ENCODE measurements at places on chromosomes 2 and 18. TPM values are rescaled to one million over a fixed set of nuclear protein-coding genes. Genes with fewer than 3 reads are reported as not detected.
A peak's percentile ranks its signal among the peaks of the same experiment; 100 is the strongest.

DNA sequence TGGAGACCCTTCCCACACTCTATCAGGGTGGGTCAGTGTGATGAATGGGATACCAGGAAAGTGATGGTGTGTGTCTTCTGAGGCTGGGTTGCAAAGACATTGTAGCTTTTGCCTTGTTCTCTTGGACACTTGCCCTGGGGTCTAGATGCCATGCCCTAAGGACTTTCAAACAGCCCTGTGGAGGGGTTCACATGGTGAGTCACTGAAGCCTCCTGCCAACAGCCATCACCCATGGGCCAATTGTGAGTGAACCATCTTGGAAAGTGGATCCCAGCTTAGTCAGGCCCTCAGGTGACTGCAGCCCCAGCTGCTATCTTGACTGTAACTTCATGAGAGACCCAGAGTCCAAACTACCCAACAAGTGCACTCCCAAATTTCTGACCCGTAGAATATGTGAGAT lies 25.8 kb upstream of the IGFBP5 start:
- no peak for DNase-seq

DNA sequence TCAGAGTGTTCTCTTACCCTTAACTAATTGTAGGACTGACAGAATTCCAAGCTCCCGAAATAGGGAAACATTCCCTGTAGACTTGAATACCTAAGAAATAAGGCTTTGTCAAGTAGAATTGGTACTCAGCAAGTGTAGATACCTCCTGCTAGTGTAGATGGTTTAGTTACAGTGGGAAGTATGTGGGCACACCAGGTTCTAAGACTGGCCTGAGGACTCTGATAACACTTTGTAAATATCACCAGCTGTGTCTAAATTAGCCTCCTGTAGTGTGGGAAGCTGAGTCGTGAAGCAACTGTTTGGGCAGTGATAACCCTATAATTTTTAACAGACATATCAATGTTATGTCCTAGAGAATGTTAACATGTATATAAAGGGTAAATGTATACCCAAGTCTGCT lies 304.5 kb downstream of the SLC8A1 start:
- no peak for DNase-seq

- DNase-seq = no peak
Measured at GRCh38 chr18:54807303-54807702, 21.0 kb upstream of the RAB27B start.

DNA sequence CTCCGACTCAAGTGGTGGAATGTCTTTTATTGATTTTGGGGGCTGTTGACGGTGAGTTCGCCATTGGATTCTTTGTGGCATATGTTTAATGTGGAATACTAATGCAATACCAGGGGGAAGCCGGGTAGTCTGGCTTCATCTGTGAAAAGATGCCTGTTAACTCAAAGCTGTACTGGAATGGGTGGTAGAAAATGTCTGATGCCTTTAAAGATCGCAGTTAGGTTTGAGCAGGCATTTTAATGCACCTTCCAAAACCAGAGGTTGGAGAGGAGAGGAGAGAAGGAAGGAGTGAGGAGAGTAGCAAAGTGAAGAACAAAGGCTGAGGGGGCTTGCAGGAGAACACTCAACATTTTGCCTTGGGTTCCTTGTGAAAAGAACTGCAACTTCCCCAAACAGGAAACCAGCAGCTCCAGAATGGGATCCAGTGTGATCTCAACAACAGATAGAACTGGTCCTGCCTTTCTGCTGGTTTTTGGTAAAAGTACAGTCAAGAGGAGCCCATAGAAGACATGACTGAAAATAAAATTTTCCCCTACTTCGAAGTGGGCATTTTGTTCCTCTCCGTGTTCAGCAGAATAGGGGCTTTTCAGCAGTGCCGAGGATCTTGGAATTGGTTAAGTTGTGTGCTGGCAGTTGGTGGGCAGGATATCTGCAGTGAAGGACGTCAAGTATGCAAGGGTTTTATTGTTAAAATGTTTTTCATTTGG lies 1.5 kb downstream of the ZNF532 start:
- no peak for DNase-seq

DNA sequence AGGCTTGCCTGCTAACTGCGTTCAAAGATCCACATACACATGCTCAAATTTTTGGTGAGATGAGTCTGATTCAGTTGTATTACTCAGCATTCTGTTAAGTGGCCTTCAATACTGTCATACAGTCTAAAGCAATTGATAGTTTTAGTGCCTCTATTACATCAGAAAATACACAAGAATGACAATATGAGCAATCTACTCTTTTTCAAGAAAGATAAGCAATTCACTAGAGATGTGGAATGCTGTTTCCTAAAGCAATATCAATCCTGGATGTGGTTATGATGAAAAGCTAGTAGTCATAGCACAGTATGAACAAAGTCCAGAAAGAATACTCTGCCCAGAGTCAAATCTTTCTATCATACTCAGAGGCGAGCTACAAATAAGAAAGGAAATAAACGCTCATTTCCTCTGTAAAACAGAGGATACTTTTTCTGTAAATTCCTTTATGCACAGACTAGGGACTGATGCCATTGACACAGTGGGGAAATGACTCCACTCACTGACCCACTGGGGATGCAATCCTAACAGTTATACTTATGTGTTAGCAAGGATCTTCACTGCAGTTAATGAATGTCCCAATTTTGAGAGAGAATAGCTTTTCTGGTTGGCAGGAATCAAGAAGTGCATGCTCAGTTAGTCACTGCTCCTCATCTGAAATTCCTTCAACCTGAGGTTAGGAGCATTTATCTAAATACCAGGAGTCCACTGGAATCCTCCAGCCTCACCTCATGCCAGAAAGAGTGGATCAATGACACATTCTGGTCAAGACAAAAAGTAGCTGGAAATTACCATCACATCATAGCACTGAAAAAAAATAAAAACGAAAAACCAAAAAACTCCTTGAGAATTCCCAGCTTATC lies 83.3 kb downstream of the PDE11A start:
- DNase-seq = no peak

- DNase-seq = no peak
Measured at GRCh38 chr18:11251229-11251890, 102.0 kb upstream of the PIEZO2 start.

- no peak for DNase-seq
Measured at GRCh38 chr2:235325151-235325550, 168.7 kb upstream of the AGAP1 start.

DNA sequence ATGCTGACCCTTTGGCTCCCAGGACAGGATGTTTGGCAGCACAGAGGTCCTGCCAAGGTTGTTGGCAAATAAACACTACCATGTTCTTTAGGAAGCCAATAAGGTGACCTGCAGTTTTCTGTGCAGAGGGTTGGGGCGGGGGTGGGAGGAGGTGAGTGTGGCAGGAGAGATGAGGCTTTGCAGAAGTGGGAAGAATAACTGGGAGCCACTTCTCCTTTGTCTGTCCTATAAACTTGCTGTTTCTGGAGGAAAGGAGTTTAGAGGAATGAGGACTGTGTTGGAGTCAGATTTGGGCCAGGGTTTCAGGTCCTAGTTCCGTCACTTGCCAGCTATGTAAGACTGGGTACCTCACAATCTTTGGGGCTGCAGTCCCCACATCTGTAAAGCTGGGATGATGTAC lies 187.6 kb upstream of the SPRED2 start:
- DNase-seq = no peak

DNA sequence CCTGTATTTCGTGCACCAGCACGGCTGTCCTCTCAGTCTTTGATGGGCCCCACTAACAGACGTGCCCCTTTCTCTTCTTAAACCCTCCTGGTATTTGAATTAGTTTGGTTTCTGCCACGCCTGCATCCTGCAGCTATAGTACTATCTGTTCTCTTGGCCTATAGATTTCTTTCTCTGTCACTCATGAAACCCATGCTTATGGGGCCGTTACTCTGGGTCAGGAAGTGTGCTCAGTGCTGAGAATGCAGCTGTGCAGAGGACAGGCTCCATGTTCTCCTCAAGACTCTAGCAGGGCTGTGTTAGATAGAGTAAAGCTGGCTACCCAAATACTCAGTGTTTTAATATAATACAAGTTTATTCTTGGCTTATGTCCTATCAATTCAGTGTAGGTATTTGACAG lies 180.0 kb downstream of the INSIG2 start:
- no peak for DNase-seq

DNA sequence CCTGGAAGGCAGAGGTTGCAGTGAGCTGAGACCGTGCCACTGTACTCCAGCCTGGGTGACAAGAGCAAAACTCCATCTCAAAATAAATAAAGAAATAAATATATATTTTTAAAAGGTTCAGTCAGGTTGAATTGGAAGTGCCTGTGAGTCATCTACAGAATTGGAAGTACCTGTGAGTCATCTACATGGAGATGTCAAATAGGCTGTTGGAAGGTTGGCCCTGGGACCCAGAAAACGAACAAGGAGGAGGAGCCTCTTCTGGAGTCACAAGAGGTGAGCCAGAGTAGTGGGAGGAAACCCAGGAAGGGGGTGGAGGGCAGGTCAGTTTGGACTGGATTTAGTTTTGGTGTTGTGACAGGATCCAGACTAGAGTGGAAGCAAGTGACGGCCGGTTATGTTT lies 15.2 kb upstream of the SCYGR1 start:
- no peak for DNase-seq

- no peak for DNase-seq
Measured at GRCh38 chr2:214401580-214401979, 9.3 kb upstream of the VWC2L start.

GRCh38 chr2:44886414-44886813 lies 55.1 kb upstream of the SIX3 start:
- no peak for DNase-seq

DNA sequence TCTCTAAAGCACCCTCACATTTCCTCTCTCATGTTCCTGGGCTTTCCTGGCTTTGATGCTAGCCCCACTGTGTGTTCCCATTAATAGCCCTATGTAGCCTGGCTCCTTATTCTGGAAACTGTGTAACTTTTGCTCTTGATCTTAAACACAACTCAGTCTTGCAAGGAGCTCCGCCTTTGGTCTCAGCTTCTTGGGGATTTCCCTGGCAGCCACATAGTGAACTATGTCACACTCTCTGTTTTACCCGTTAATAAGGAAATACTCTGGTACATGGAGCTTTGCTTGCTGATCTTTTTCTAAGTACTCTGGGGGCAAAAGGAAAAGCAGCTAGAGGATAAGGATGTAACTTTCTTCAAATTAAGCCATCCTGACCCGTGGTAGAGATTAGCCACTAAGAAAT lies 259.3 kb downstream of the NEDD4L start:
- DNase-seq = no peak

DNA sequence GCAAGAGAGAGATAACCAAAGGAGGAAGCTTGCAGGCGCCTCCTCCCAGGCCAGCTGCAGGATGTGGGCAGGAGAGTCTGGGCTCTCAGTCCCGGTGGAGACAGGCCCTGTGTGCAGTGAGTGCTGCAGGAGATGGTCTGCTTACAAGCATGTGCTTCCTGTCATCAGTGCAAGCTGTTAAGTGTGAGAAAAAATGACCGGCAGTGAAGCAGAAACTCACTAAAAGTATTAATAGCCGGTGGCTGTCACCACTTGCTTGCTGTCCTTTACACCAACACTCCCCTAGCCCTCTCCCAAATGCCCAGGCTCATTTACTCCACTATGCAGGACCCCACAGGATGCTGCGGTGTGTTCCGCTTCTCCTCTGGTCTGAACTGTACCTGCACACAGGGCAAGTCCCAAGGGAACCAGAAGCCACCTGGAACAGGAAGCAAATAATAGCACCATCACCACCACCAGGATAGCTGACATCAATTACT lies 435.6 kb upstream of the HS6ST1 start:
- DNase-seq = no peak

- DNase-seq = peak; percentile 67
Measured at GRCh38 chr18:78980777-78981380, 1.3 kb downstream of the SALL3 start.

The HRH4 gene
- polyA plus RNA-seq = 0.18 TPM

- no peak for DNase-seq
Measured at GRCh38 chr2:104745846-104746245, 108.1 kb upstream of the POU3F3 start.

The AGAP1 gene
- polyA plus RNA-seq = 62.6 TPM

The IL1RN gene
- polyA plus RNA-seq = 0.24 TPM

The TRABD2A gene
- polyA plus RNA-seq = 0.65 TPM

DNA sequence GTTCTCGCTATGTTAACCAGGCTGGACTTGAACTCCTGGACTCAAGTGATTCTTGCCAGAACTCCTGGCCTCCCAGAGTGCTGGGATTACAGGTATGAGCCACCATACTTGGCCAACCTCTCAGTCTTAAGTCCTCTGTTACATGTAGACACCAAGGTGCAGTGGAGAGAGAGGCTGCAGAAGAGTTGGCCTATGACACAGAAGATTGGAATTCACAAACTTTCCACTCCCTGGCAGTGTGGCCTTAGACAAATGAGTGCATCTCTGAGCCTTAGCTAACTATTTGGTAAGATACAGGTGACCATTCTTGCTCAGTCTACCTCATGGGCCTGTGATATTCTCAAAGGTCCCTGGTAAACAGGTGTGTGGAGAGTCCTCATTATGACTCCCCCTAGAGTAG lies 159.7 kb downstream of the MYCN start:
- DNase-seq = no peak

- DNase-seq = no peak
Measured at GRCh38 chr2:155747531-155747930, 585.0 kb downstream of the NR4A2 start.

DNA sequence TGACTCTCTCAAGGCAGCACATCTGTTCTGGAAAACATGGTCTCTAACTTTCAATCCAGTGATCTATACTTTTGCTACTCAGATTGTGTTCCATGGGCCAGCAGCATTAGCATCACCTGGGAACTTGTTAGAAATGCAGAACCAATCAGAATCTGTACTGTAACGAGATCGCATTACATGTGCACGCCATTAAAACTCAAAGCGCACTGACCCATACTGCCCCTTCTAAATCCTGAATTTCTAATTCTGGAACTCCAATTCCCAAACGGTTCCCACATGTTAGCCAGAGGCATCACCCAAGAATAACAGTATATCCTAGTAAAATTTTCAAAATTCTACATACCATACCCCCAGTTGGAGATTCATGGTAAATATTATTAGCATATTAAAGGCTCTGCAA lies 10.5 kb upstream of the DCTN1 start:
- no peak for DNase-seq

DNA sequence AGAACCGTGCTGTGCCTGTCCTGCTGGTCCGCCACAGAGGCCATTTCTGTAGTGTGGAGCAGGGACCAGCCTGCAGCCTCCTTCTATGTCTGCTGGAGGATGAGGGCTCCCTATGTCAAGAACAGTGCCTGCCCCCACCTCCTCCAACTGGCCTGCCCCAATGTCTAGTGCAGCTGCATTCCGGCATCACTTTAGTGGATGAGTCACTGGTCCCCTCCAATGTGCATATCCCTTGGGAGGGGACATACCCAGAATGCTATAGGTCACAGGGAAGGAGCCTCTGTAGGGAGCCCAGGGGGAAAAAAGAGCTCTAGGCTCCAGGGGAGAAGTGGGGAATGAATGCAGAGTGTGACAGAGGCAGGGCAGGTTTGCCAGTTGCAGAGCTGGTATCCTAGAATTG lies 219.6 kb downstream of the CELF4 start:
- no peak for DNase-seq

The HSPE1 gene
- polyA plus RNA-seq = 233 TPM

Measured in spinal cord (tissue), 10 donors.